ENCODE measurements at places on chromosomes 3 and 15. TPM values are rescaled to one million over a fixed set of nuclear protein-coding genes. Genes with fewer than 3 reads are reported as not detected.
A peak's percentile ranks its signal among the peaks of the same experiment; 100 is the strongest.

DNA sequence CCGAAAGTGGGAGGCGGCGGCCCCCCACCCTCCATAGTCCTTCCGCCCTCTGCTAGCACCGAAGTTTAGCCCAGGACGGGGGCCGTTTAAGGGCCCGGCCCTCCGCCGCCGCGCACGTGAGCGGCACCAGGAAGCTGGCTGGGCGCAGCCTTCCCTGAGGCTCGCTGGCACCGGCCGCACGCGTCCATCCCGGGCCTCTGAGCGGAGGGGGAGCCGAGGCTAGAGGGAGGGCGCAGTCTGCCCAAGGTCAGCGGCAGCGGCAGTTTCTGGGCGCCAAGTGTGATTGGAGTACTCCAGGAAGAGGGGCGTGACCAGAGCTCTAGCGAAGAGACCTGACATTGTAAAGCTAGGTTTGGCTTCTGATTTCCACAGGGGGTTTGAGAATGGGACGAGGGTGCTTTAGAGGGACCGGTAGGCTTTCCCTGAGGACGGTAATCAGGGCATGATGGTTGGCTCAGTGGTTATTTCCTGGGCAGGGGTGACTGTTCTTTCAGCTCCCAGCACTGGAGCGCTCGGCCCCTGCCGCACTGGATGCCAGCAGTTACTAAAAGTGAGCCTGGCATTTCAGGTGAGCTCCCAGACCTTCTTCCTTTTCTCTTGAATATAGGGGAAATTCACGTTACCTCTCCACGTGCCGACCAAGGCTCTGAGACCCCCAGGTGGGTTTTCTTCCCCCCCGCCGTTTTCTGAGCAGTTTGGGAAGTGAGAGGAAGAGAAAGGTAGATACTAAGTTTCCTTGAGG is 853 bp downstream of the TEX264 start:
- peak; percentile 81 for DNase-seq

DNA sequence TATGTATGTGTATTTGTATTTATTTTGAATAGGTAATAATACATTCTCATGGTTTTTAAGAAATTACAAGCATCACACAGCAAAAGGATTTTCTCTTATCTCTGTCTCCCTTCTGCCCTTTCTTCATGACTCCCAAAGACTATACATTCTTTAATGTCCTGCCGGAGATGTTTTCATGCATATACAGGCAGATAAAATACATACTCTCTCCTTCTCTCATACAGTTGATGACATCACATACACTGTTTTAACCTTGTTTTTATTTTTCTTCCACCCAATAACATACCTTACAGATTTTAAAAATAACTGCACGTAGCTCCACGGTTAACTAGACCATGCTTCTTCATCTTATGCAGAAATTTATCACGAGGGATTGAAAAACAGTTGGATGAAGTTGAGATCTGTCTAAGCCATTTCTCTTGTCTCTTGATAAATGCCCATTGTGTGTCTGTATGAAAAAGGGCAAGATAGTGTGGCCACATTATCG is 249.8 kb downstream of the EDEM1 start:
- DNase-seq = no peak

GRCh38 chr3:194973366-194974000 is 287.8 kb downstream of the FAM43A start:
- no peak for DNase-seq

DNA sequence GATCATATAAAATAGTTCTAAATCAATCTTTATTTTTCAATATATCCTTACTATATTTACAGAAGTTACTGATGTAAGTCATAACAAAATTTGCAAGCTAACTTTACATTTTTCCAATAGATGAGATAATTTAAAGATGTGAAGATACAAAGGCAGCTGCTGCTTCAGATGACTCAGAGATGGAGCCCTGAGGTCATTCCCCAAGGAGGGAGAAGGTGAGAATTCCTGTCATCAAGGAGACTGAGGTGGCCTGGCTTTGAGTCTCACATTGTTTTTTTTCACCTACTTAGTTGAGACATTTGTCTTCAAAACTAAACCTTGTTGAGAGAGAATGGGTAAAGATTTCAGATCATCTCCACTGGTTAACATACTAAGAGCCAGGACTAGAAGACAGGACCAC is 3.9 kb upstream of the SAMD7 start:
- DNase-seq = no peak

DNA sequence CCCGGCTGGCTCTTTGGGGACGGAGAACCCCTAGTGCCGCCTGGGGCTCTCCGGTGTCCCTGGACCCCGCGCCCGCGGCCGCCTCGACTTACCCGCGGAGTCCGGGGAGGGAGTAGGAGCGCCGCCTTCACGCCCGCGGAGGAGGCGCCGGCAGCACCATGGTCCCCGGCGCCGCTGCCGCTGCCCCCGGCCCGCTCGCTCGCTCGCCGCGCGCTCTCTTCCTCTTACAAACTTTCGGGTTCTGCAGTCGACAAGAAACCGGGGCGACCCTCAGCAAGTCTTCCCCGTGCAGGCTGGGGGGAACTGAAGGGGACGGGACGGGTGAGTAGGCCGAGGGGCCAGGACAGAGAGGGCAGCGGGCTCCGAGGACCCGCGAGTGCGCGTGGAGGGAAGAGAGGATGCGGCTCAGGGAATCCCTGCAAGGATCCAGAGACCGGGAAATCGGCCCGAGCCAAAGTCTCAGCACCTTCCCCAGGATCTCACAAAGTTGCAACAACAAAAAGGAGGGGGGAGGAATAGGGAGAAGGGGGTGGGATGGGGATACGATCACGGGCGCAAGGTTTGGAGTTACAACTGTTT is 2.0 kb downstream of the FOXP1 start:
- peak; percentile 26 for DNase-seq

DNA sequence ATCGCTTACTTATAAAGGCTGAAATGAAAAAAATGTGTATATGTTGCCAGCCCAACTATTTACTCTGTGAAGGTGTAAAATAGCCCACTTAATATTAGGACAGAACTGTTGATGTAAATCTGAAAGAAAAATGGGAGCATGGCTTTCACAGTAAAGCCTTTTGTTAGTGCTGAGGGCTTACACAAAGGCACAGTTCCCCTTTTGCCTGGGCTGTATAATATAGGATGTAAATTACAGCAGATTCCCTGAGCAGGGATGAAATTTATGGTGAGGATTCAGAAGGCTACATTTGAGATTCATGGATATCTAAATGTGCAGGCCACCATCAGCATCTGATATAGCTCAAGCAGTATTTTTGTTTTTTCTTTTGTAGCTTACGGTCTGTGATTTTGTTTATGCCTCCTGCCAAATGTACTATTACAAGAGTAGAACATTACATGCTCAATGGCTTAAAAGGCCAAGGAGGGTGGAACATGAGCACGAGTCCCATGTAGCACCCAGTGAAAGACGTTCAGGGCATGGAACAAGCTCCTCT is 109.1 kb upstream of the ATP10A start:
- DNase-seq = no peak

GRCh38 chr3:129794311-129795185 is 99.0 kb downstream of the TMCC1 start:
- DNase-seq = peak; percentile 68

GRCh38 chr3:57130571-57131209 is 34.5 kb downstream of the IL17RD start:
- peak; percentile 83 for DNase-seq

GRCh38 chr15:44034933-44035624 is 160.0 kb downstream of the FRMD5 start:
- no peak for DNase-seq

GRCh38 chr15:66600240-66600627 is 34.4 kb upstream of the LCTL start:
- no peak for DNase-seq

DNA sequence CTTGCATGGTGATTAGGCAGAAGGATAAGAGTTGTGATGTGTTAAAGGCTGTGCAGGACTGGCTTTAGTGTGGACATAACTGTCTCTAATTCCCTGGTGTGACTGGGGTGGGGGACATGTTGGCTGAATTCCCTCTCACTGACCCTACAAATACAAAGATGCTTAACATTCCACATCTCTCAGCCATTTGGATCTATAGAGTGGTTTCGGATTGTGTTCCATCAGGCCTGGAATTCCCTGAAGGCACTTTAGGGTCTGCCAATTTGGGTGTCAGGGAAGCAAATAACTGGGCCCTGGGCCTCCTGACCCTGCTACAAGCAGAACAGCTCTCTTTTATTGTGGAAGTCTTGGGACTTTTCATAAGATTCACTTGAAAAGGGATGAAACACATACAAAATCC is 56.2 kb downstream of the ARHGEF26 start:
- no peak for DNase-seq

DNA sequence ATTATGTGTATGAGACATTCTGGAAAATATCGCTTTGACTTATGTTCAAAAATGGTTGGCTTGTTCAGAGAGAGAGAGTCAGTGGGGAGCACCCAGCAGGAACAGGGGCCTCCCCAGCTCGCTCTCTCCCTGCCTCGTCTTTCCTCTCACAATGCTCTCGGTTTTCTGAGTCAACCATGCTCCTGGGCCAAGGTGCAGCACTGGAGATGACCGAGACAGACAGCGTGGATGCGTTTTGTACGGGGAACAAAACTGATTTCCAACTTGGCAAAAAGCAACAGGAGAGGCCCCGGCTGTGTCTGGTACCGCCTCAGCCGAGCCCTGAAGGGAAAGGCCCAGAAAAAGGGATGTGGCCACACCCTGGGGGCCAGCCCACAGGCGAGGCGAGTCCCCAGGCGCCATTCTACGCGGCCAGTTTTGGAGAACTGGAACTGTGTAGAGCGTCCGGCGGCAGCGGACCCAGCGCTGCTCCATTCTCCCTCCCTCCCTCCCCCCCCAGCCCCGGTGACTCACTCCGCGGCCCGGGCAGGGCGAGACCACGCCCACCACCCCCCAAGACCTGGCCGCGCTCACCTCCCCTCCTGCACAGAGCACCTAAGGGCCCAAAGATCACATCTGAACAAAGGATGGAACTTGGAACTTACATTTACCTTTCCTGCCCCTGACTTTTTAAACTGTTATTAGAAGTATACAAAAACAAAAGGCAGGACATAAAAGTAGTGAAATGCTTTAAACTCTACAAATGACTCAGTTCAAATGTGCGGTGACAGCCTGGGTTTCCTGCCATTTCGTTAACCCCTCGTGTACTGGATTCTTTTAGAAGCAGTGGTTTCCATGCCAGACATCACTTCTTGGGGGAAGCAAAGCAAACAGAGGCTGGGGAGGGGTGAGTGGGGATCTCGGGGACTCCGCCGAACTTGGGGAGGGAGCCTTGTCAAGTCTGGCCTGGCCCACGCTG is 12.7 kb downstream of the ATP10A start:
- peak; percentile 58 for DNase-seq

- no peak for DNase-seq
Measured at GRCh38 chr3:38493031-38493430, 3.1 kb upstream of the EXOG start.

DNA sequence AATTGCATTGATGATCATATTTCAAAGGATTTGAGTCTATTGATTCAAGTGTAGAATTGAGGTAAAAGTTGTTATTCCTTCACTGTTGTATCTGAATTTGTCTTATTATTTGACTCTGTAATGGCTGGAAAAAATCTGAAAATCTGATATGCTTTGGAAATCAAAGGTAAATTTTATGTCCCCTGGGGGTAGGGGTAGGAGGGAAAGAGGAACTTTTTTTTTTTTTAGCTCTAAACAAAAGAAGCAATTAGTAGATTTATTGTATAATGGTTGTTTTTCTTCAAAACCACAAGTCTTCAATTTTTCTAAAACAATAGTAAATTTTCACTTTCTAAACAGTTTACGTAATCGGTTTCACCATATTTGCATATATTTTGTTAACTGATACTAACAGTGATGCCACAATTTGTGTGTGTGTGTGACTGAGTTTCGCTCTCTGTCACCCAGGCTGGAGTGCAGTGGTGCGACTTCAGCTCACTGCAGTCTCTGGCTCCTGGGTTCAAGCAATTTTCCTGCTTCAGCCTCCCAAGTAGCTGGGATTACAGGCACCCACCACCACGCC is 91.7 kb upstream of the GOLGA6L4 start:
- no peak for DNase-seq

DNA sequence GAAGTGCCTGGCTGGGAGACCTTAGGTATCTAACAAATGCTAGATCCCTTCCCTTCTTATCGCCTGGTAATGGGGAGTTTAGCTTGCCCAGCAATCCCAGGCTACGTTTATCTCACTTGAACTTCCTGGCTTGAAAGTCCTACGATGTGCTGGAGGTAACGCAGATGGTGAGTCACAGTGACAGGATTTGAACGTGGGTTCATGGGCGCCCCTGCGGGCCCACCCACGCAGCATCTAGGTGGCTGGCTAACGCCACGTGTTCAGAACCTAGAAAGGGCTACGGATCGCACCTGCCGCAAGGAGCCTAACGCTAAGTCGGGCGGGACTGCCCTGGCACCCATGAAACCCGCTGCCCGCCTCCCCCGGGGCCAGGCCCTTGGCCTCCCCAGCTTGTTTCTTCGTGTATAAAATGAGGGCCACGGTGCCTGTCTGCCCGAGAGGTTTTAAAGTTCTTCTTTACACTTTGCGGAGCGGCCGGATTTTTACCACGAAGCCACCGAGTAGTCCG is 600 bp upstream of the USP3 start:
- peak; percentile 74 for DNase-seq

- DNase-seq = no peak
Measured at GRCh38 chr3:131491775-131492174, 11.0 kb downstream of the MRPL3 start.

GRCh38 chr3:8094415-8094814 is 407.2 kb upstream of the LMCD1 start:
- DNase-seq = no peak

- no peak for DNase-seq
Measured at GRCh38 chr3:123225016-123225415, 23.3 kb downstream of the SEC22A start.

GRCh38 chr3:148930752-148931151 is 60.6 kb upstream of the GYG1 start:
- DNase-seq = no peak

DNA sequence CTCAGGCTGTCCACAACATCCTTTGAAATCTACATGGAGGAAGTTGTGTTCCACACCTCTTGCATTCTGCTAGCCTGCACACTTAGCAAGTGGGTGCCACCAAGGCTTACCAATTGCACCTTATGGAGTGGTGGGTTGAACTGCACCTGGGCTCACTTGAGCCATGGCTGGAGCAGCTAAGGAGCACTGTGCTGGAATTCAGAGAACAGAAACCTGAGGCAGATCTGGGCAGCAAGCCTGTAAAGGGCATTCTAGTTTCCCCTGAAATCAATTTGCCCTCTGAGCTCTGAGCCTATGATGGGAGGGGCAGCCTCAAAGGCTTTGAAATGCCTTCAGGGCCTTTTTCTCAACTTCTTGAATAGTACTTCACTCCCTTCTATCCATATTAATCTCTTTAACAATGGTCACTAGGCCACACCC is 18.0 kb downstream of the BTLA start:
- DNase-seq = no peak

Gene SPRED1
- total RNA-seq = 31.9 TPM

Gene SLC28A1
- total RNA-seq = not detected

Gene DPPA2
- total RNA-seq = not detected

Gene CHDH
- 0.41 TPM for total RNA-seq

Gene P2RY1
- total RNA-seq = 1.2 TPM

Gene EFHB
- total RNA-seq = 0.61 TPM

Gene ARGFX
- 1.1 TPM for total RNA-seq

Gene UCN2
- 0.14 TPM for total RNA-seq

Gene PAQR5
- total RNA-seq = 0.06 TPM

Gene UBAP1L
- 0.59 TPM for total RNA-seq

Gene GPR87
- not detected for total RNA-seq

Gene PRR20G
- not detected for total RNA-seq
